ENCODE measurements at places on chromosomes 7 and 10.

GRCh38 chr7:41617987-41618386 is 84.9 kb downstream of the INHBA start:
- DNase-seq, result no peak

GRCh38 chr10:58675321-58675720 is 162.6 kb downstream of the BICC1 start:
- DNase-seq, result no peak

DNA sequence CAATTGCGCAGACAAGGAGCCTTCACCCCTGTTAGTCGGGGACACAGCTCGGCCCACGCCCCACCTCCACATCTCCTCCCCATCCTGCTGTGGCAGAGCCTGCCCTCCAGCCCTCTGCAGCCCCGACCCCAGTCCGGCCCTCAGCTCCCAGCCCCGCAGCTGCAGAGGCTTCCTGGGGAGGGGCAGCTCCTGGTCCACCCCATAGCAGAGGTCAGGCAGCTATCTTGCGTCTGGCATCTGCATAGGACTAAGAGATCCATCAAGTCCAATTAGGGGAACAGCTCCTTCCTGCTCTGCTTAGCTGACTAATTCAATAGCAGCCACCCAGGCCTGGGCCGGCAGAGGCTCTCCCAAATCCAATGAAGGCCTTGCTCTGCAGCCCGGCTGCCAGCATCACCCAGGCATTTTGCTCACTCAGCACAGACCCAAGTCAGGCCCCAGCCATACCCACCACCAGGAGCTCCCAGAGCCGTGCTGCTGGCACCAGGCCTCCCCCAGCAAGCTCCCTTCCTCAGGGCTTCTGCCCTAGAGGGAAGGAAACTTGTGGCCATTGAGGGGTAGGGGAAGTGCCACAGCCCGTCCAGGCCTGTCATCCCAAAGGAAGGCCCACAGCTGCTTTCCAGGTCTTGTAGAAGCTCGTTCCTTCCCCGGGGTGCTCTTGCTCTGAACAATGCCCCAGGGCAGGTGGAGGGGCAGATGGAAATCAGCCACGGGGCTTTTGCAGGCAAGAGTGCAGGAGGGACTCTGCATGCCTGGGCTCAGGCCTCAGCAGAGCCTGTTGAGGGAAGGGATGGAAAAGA is 106.2 kb upstream of the RET start:
- DNase-seq, result no peak

- DNase-seq, result no peak
Measured at GRCh38 chr7:5701085-5701914, 80.2 kb downstream of the RNF216 start.

DNA sequence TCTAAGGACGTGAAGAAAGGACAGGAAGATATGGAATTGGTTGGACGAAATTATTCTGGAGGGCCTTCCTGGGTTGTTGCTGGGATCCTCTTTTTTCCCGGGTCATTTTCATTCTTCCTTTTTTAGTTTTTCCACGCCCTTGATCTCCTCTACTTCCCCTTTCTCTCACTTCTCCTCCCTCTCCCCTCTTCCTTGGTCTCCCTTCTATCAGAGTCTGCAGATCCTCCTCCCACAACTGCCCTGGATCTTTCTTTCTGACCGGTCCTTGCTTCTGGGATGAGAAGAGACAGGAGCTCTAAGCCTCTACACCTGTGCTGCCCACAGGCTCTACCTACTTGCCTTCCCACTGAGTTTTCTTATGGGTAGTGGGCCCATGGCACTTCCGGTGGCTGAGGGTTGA is 103.7 kb upstream of the RELN start:
- no peak for DNase-seq

DNA sequence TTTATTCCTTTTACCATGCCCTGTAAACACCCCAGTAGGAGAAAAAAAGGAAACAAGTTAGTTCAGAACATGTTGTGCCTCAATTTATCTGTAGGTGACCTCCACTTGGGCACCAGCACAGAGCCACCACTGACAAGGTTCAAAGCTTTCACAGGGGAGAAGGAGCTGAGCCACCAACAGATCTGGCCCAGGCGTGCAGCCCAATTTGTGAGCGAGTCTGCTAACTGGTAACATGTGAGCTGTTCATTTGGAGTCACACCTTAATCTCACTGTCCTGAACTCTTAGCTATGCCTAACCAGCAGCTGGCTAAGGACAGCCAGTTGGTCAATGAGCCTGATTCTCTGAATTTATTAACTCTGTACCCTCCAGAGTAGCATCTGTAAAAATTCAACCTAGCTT is 78.4 kb upstream of the CAMK2B start:
- DNase-seq, result no peak

Measured in GM04503 (cell line).